Activated CD4-positive, alpha-beta T cell treated with anti-CD3 and anti-CD28 coated beads, Interleukin-10, Interleukin-2, amounts not matched to agents 100 ng/mL and 50 ng/mL, durations not matched to agents 16 hours and 8 hours (primary cell): ENCODE measurements at places on chromosomes 2 and 18.

DNA sequence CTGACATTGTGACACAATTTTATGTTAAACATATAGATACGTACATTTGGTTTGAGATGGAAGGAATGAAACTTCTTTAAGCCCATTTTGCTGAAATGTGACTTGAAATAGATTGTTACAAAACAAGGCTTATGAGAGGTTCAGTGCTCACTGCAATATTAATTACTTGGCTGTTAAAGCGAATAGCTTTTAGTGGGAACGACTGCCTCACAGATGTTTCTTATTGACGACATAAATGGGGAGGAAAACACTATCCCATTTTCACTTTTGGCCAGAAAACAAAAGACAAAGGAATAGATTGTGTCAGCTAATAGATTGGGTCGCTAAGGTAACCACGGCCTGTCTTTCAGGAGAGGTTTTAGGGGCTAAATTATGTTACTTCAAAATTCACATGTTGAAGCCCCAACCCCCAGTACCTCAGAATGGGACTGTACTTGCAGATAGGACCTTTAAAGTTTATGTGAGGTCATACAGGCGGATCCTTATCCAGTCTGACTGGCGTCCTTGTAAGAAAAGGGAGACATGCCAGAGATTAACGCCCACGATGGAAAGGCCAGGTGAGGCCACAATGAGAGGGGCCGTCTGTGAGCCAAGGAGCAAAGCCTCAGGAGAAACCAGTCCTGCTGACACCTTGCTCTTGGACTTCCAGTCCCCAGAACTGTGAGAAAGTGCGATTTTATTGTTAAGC is 10.8 kb downstream of the INPP1 start:
- DNase-seq = no peak

- DNase-seq = no peak
Measured at GRCh38 chr18:69647702-69648101, 247.0 kb downstream of the DOK6 start.

DNA sequence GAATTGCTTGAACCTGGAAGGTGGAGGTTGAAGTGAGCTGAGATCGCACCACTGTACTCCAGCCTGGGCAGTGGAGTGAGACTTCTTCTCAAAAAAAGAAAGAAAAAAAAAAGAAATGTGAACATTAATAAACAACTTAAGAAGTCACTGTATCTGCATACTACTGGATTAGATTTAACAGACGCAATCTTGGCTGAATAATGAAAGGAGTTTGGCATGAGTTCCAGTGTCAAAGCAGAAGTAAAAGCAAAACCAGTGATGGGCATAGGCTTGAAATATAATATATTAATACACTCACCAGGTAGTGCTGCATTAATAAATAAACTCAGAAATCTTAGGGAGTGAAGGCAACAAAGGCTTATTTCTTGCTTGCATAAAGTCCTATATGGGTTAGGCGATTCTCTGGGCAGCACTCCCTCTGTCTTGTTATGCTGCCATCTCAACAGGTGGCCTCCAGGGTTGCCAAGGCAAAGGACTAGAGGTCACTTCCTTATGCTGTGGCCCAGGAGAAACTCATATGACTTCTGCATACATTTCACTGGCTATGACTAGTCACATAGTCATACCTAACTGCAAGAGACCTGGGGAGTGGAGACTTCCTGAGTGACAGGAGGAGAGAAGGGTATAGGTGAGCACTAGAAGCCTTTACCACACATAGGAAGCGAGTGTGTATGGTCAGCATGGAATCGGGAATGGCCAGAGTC is 296.2 kb upstream of the SPRED2 start:
- no peak for DNase-seq

DNA sequence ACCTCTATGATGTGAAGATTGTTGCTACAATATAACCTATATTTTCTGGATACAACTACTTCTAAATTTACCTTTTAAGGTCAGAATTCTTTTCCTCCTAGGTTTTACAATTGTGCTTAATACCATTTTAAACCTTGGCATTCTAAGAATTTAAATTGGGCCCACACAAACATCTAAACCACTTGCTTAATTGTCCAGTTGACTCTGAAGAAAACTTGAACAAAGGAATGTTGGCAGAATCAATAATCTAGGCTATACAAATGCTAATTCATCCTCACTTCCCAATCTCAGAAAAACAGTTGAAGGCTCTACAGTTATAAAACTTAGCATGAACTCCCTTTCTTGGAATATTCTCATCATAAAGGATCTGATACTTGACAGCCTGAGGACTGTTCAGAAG is 84.3 kb downstream of the RPRM start:
- DNase-seq = no peak

- no peak for DNase-seq
Measured at GRCh38 chr2:121777699-121778058, 22.2 kb downstream of the TSN start.

GRCh38 chr2:127261804-127262406 is 32.0 kb downstream of the ERCC3 start:
- DNase-seq = no peak

GRCh38 chr2:9527995-9528787 is 27.4 kb downstream of the ADAM17 start:
- no peak for DNase-seq

- no peak for DNase-seq
Measured at GRCh38 chr2:133331436-133331835, 236.8 kb downstream of the NCKAP5 start.

DNA sequence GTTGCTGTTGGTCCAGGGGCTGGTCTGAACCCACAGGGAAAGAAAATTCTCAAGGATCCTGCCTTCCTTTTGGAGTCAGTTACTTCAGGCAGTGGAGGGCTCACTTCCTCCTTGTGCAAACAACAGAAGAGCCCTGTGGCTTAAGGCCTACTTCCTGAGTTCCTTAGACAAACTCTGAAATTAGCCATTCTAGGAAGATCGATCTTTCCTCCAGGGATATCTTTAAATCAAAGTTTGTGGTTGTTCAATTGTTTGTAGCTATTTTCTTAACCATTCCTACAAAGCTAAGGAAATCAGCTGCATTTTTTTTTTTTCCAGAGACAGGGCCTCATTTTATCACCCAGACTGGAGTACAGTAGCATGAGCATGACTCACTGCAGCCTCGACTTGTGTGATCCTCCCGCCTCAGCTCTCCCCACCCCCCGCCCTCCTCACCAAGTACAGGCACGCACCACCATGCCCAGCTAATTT is 156.0 kb downstream of the TANC1 start:
- no peak for DNase-seq

GRCh38 chr2:235218486-235218907 is 266.7 kb downstream of the SH3BP4 start:
- no peak for DNase-seq

- no peak for DNase-seq
Measured at GRCh38 chr2:65112633-65113032, 17.3 kb downstream of the RAB1A start.

- no peak for DNase-seq
Measured at GRCh38 chr2:199791326-199791725, 59.7 kb downstream of the FTCDNL1 start.

- DNase-seq = no peak
Measured at GRCh38 chr2:227780981-227781615, 32.5 kb upstream of the CCL20 start.

GRCh38 chr2:88038263-88039105 is 17.1 kb downstream of the KRCC1 start:
- DNase-seq = no peak

DNA sequence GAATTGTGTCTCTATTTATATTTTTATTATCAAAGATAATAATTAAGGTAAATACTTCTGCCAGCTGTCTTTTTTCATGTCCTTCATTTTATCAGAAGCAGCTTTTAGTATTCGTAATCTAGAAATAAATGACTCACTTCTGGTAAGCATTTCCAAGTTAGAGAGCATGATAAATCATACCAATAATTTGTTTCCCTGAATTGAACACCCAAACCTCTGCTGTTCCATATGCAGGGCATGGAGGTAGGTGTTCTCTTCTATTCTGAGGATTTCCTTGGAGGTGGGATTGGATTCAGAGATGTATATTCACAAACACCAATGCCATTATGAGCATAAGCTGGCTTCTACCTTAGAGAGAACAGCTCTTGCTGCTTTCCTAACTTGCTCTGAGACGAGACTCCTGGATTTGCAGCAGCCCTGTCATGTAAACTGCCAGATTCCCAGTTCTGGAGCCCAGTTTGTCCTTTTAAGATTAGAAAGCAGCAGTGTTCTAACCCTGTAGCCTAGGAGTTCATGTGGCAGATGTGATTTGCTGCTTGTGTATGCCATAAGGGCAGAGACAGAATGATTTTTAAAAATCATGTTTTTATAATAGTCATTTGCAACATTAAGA is 47.5 kb downstream of the SKA1 start:
- no peak for DNase-seq

- DNase-seq = no peak
Measured at GRCh38 chr2:164110515-164110914, 374.7 kb upstream of the FIGN start.

DNA sequence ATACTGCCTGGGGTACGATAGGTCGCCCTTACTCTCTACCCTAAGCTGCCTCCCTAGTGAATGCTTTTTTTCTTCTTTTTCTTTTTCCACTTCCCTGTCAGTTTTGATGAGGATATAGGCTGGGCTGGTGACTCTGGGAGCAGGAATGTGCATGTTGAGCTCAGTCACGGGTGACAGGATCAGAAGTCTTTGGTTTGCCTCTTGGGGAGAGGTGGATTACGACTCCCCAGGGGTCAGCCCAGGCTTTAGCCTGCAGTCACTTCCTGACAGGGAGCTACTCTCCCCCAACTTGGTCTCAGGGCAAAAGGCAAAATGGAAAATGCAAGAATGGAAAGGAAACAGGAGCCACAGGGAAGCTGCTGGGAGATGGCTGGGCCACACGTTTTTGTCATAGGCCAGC is 57.3 kb downstream of the THNSL2 start:
- DNase-seq = no peak

- DNase-seq = peak; percentile 26
Measured at GRCh38 chr2:24793761-24794435, 673 bp downstream of the CENPO start.

- no peak for DNase-seq
Measured at GRCh38 chr2:122545821-122546220, 790.4 kb downstream of the TSN start.

GRCh38 chr2:16774091-16774490 is 108.5 kb upstream of the CYRIA start:
- DNase-seq = no peak

GRCh38 chr2:20061940-20062339 is 10.5 kb upstream of the LAPTM4A start:
- no peak for DNase-seq

- DNase-seq = no peak
Measured at GRCh38 chr2:198653311-198653710, 804.4 kb downstream of the SATB2 start.

- no peak for DNase-seq
Measured at GRCh38 chr2:236367506-236368289, 103.5 kb upstream of the ASB18 start.

DNA sequence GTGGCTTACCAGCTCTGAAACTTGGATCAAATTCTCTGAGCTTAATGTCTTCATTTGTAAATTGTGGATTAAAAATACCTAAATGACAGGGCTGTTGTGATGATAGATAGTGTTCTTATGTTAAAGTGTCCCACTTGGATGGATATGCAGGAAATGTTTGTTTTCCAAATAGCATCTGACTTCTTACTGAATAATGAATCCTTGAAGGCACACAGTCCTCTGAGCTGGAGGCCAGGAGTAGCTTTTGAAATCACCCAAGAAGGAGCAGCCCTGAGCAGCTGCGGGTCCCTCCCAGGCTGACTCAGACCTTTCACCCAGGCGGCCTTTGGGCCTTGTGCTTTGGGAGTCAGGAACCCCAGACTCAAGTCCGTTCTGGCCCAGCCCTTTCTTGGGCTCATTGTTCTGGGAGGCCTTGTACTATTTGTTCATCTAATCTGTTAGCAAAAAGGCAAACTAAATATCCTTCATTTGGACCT is 173.0 kb upstream of the GATA6 start:
- no peak for DNase-seq

GRCh38 chr2:171217330-171217729 is 56.6 kb upstream of the TLK1 start:
- DNase-seq = no peak

DNA sequence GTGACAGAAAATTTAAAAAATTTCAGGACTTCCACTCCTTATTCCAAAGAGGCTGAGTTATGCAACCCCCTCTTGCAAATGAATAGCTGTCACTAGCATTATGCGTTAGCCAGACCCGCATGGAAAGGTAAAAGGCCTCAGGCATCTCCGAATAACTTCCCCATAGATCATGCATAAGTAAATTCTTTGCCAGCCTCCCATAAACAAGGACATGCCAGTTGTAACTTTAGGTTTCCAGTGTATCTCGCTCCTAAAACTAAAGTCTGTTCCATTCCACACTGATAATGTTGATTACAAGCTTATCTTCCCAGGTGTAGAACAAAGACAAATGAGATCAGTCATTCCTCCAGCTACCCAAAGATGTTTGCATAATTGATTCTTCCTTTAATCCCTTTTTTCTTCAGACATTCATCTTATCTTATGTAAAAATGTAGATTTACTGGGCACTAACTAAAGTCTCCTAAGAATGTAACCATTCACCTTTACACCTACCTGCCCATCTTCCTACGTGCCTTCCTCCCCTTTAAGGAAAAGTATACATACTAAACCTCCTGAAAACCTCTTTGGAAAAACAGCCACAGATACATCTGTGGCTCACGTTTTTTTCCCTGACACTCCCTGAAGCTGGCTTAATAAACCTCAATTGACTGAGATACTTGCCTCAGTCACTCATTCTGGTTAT is 13.6 kb upstream of the NFU1 start:
- no peak for DNase-seq

DNA sequence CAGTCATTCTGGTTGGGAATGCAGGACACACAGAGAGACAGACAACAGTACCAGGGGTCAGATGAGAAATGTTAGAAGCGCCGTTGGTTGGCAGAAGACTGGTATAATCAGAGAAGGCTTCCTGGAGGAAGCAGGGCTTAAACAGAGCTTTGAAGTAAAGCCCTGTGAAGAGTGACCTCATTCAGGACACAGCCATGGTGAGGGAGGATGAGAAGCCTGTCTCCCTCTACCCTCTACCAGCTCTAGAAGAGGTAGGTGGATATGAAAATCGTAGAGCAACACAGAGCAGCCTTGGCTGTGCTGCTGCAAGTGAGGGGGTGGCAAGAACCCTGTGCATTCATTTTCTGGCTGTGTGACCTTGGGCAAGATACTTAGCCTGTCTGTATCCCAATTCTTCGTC is 14.2 kb downstream of the TET3 start:
- DNase-seq = no peak

DNA sequence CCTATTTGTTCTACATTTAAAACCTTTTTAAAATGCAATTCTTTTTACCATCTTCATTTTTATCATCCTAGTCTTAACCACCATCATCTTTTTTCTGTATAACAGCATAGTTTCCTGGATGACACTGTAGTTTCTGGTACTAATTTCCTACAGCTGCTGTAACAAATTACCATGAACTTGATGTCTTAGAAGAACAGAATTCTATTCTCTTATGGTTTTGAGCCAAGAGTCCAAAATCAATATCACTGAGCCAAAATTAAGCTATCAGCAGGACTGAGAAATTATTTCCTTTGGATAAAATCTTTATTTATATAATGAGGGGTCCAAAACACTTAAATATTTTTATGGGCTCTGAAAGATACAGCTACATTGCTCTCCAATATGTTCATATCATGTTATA is 539.3 kb downstream of the METTL4 start:
- DNase-seq = no peak

- DNase-seq = no peak
Measured at GRCh38 chr2:206996556-206997065, 57.3 kb downstream of the CPO start.
